Activated CD8-positive, alpha-beta memory T cell treated with anti-CD3 and anti-CD28 coated beads for 36 hours (primary cell): ENCODE measurements at places on chromosomes 11 and 22. TPM values are rescaled to one million over a fixed set of nuclear protein-coding genes. Genes with fewer than 3 reads are reported as not detected.

The TMEM121B gene
- 0.13 TPM for total RNA-seq

The OVCH2 gene
- not detected for total RNA-seq

The ARHGAP20 gene
- not detected for total RNA-seq

The CTSW gene
- total RNA-seq: 48.9 TPM

The INPP5J gene
- not detected for total RNA-seq

The SLC6A5 gene
- not detected for total RNA-seq

The EXPH5 gene
- 0.95 TPM for total RNA-seq

The HSPB2 gene
- total RNA-seq: not detected

The RAB39A gene
- total RNA-seq: 0.21 TPM

The C11orf97 gene
- not detected for total RNA-seq

The OR10A5 gene
- total RNA-seq: not detected

The ART1 gene
- not detected for total RNA-seq

The C22orf31 gene
- not detected for total RNA-seq

The GRIK4 gene
- 0.08 TPM for total RNA-seq

The GNB1L gene
- 17.1 TPM for total RNA-seq

The FXYD2 gene
- 4.4 TPM for total RNA-seq

The SPDYC gene
- total RNA-seq: not detected

The OR51B5 gene
- total RNA-seq: not detected

The KCNJ5 gene
- total RNA-seq: not detected

The PEX16 gene
- 35.3 TPM for total RNA-seq

The TRIM66 gene
- total RNA-seq: 26.7 TPM

The SOX10 gene
- not detected for total RNA-seq

The SLC22A12 gene
- total RNA-seq: not detected

The SCN4B gene
- total RNA-seq: 0.29 TPM

The CRACR2B gene
- total RNA-seq: 3.4 TPM

The LMNTD2 gene
- total RNA-seq: 0.89 TPM

The GRIA4 gene
- total RNA-seq: not detected

The OR8H2 gene
- not detected for total RNA-seq

The NPTXR gene
- total RNA-seq: 3.3 TPM

The CCDC87 gene
- 0.13 TPM for total RNA-seq

The F2 gene
- total RNA-seq: not detected

The AMBRA1 gene
- 28.9 TPM for total RNA-seq

The PAX6 gene
- not detected for total RNA-seq

The SYT12 gene
- not detected for total RNA-seq

The DGAT2 gene
- 4.3 TPM for total RNA-seq

The OR5M10 gene
- not detected for total RNA-seq

The SCARF2 gene
- total RNA-seq: 0.08 TPM
